ENCODE measurements at places on chromosomes 7 and 10.

GRCh38 chr7:43467406-43467805 lies 115.5 kb upstream of the STK17A start:
- no peak for DNase-seq

DNA sequence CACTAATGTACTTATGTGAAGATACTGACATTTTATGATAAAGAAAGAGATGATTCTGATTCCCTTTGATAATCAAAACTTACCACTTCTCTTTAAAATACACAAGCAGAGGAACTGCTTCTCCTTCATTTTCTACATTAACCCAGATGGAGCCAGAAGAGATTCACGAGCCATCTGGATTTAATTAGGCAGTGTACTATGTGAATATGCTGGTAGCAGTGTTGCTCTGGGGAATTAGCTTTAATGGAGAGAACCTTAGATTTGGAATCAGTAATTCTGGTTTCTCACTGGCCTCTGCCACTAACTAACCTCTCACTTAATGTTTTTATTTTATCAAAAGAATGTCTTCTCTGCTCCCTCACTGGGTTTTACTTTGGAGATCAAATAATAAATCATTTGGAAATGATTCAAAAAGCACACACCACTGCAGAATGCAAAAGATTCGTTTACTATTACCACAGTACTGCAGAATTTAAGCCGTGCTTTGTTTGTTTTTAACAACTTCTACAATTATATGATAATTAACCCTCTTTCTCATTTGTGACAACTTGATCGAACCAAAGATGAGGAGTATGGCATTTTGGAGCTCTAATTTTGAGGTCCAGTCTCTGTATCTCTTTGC lies 77.5 kb upstream of the PHYHIPL start:
- DNase-seq: peak; percentile 78

GRCh38 chr10:76033457-76034196 lies 602.2 kb downstream of the LRMDA start:
- no peak for DNase-seq

DNA sequence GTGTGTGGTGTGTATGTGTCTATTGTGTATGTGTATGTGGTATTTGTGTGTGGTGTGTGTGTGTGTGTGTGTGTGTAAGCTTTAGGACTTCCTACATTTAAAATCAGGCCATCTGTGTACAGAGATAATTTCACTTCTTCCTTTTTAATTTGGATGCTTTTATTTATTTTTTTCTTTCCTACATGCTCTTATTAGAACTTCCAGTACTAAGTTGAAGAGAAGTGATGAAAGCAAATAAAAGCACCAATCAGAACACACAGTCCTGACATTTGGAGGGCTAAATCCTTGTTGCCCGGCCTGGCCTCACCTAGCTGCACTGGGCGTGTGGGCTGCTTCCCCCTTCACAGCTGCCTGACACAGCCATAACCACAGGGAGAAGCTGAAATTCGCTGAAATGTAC lies 3.8 kb upstream of the MRC1 start:
- no peak for DNase-seq

DNA sequence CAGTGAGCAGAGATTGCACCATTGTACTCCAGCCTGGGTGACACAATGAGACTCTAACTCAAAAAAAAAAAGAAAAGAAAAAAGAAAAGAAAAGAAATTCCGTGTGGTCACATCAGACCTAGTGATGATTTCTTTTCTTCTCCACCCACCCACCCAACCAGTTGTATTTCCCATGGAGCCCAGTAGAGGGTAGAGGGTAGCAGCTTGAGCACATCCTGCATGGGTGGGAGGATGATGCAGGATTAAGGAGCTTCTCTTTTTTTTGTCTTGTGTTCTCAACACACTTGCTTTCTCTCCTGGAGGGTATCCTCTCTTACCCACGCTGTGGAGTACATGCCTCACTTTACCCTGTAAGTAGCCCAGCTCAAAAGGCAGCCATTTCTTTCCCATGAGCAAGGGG lies 118.6 kb upstream of the CARD11 start:
- no peak for DNase-seq

GRCh38 chr7:95322396-95322795 lies 1.9 kb downstream of the PON1 start:
- no peak for DNase-seq

DNA sequence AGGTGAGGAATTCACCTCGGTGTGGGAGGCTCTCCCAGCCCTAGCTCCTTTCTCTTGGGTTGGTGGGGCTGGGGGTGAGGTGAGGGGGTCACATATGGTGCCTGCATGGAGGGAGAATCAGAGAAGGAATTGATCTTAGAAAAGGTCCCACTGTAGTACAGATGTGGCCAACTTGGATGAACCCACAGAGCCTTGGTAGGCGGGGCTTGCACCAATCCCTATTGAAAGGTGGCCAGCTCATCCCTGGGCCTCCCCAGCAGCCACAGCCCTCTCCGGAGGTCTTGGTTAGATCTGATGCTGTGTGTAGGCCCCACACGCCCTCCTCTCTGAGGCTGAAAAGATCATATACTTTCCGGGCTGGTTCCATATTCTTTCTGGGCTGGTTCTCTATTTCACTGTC lies 19.0 kb downstream of the HKDC1 start:
- DNase-seq: no peak

- no peak for DNase-seq
These were observed 19.9 kb downstream of the CALD1 start for GRCh38 chr7:134799377-134799776.

GRCh38 chr10:110437351-110437605 lies 60.4 kb upstream of the DUSP5 start:
- no peak for DNase-seq

GRCh38 chr7:47746468-47746867 lies 164.6 kb upstream of the TNS3 start:
- DNase-seq: no peak

GRCh38 chr7:155372782-155373358 lies 75.2 kb downstream of the INSIG1 start:
- DNase-seq: no peak

DNA sequence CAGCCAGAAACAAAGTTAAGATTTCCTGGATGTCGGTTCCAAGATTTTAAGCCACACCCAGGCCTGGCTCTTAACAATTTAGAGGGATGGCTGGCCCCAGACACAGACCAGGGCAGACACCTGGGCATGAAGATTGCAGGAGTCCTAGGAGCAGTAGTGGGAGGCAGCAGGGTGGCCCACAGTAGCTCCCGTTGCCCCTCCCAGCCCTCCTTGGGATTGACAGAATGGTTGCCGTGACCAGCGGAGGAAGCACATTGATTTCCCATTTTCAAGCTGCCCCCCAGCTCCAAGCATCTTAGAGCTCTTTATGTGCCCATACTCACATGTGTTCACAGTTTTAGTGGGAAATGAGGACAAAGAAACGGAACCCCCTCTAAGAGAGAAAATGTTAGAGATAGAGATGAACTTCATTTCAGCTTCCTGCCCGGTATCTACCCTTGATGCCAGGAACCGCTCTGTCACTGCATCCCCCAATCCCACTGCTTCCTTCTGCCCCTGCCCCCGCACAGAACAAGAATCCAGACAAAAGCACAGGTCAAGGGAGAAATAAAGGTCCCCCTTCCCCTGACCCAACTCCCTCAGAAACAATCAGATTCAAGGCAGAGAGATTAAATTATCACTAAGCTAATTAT lies 101.1 kb downstream of the PLXNA4 start:
- no peak for DNase-seq

DNA sequence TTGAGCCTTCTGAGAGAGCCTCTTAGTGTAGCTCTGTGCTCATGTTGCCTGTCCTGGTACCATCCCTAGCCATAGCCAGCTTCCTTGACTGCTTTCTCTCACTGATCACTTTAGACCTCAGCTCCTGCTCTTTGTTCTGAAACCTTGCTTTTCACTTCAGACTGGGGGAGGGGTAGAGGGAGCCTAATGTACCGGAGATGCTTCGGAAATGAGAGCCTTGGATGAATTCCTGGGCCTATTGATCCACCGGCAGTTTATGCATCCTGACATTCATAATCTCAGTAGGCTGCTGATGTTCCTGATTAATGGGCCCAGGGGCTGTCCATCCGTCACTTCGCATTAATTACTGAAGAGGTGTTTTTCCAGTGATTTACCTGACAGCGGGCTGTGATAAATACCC lies 38.8 kb downstream of the R3HCC1L start:
- DNase-seq: no peak

GRCh38 chr7:80642871-80643270 lies 4.4 kb downstream of the CD36 start:
- DNase-seq: no peak

DNA sequence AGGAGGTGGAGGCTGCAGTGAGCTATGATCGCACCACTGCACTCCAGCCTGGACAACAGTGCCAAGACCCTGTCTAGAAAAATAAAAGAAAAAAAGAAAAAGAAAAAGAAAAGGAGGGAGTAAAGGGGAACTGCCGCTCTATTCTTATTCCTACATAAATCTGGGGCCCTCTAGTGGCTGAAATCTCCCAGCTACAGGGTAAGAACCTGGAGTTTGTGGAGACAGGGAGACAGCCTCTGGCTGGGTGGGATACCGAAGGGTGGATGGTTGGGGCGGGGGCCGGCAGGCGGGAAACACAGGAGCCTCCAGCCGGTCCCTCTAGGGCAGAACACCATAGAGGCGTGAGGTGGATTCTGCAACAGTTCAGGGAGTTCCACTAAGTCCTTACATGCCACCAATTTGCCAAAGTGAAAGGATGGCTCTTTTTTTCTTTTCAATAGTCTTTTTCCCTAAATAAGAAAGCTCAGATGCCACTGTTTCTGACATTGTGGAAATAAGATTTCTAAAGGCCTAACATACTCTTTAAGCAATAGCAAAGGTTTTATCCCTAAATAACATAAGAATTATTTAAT lies 117.3 kb downstream of the SVIL start:
- no peak for DNase-seq

- DNase-seq: no peak
These were observed 2.5 kb upstream of the BTRC start for GRCh38 chr10:101351477-101351876.

- no peak for DNase-seq
These were observed 14.4 kb downstream of the RNF216 start for GRCh38 chr7:5767066-5767465.
